Stimulated activated CD8-positive, alpha-beta memory T cell treated with anti-CD3 and anti-CD28 coated beads, Interleukin-2, amount 100 ng/mL, for 48 hours (primary cell): ENCODE measurements at places on chromosomes 4 and X.

DNA sequence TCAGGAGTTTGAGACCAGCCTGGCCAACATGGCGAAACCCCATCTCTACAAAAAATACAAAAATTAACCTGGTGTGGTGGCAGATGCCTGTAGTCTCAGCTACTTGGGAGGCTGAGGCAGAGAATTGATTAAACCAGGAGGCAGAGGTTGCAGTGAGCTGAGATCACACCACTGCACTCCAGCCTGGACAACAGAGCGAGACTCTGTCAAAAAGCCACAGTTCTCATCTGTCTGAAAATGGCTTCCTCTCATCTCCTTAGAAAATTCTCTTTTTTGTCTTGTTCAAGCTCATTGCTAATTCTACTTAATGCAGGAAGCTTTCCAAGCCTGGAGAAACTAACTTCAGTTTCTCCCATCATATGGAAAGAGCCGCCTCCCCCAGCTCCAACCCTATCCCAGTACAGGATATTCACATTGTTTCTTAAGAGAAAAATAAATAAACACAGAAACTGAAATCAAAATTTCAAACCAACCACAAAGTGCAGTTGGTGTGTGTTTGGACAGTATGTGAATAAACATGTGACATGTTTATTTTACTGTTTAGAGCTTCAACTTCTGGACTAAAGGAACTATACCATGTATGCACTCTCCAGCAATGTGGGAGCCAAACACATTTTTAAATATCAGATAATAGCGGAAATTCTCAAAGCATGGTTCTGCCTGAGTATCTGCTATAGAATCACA is 55.0 kb upstream of the GAB1 start:
- DNase-seq: no peak

GRCh38 chr4:77358315-77358928 is 201.4 kb downstream of the CCNG2 start:
- no peak for DNase-seq

- no peak for DNase-seq
Observed at GRCh38 chr4:4890574-4891255, 31.2 kb downstream of the MSX1 start.

DNA sequence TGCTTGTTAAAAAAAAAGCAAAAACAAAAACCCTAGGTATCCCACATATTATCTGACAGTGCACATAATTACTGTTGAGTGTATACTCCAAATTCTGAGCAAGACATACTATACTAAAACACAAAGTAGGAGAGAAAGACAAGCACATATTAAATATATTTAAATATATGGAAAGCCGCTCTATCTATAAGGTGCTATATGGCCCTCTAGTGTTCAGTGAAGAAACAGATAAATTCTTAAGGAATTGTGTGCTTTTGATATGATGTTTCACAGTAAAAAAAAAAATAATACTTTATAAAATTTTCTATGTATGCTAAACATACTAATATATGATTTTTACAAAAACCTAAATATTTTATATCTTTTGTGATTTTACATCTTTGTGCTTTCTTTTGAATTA is 137.8 kb downstream of the FBXW7 start:
- DNase-seq: no peak

DNA sequence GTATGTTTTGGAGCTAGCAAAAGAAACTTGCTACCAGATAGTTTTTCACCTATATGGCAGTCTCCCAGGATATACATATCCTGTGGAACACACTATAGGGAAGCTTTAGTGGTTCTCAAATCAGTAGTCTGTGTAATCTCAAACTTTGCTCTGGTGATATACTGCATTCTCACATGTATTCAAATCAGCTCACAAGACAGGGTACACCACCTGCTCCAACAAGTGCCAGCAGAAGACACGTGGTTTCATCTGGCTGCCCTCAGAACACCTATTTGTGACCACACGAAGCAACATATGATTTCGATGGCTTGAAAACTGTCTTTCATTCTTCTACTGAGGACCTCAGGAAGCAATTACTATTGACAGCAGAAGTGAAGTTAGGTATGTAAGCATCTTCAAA is 37.7 kb downstream of the BCLAF3 start:
- no peak for DNase-seq

GRCh38 chr4:183374950-183375555 is 52.8 kb upstream of the CLDN24 start:
- no peak for DNase-seq

GRCh38 chr4:169987327-169988228 is 38.6 kb downstream of the MFAP3L start:
- no peak for DNase-seq

DNA sequence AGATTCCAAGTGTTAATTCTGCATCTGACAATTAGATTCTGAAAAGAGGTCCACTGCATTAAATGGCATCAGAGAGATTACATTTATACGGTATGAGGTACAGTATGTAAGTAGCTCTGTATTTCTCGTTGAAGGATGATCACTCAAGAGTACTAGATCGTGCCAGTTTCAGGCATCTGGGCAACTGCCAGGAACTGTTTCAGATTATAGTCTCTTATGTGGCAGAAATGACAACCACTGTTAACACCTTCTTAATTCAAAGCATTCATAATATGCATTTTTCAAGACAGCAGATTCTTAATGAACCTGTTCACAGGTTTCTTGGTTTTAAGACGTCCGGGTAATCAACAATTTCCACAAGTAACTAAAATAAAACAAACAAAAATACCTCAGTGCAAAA is 1.6 kb downstream of the ANKRD50 start:
- no peak for DNase-seq
